ENCODE measurements at places on chromosomes 5 and 9. TPM values are rescaled to one million over a fixed set of nuclear protein-coding genes. Genes with fewer than 3 reads are reported as not detected.

LVRN gene
- 0.14 TPM for total RNA-seq

CDC25C gene
- not detected for total RNA-seq

SGCD gene
- total RNA-seq = 98.7 TPM

PCDHA7 gene
- total RNA-seq = not detected

IFNA13 gene
- total RNA-seq = not detected

SLC27A6 gene
- 61.1 TPM for total RNA-seq

RGS7BP gene
- 3.6 TPM for total RNA-seq

GRCh38 chr5:60504342-60504741 is 195.6 kb downstream of the DEPDC1B start:
- peak overlapping the region; percentile 51 for H3K27ac ChIP-seq
- no peaks in the 10 kb centered on the region for H3K27me3 ChIP-seq
- no peak for DNase-seq
- H3K4me3 ChIP-seq = no peak overlapping the region

DNA sequence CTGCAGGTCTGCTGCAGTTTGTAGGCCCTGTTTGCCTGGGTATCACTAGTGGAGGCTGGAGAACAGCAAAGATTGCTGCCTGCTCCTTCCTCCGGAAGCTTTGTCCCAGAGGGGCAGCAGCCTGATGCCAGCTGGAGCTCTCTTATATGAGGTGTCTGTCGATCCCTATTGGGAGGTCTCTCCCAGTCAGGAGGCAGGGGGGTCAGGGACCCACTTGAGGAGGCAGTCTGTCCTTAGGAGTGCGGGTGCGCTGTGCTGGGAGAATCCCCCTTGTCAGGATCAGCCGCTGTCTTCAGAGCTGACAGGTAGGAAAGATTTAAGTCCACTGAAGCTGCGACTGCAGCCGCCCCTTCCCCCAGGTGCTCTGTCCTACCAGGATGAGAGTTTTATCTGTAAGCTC is 64.9 kb downstream of the CCDC171 start:
- no peaks in the 10 kb centered on the region for H3K27me3 ChIP-seq
- no peak overlapping the region for H3K4me3 ChIP-seq
- DNase-seq = no peak
- H3K27ac ChIP-seq = no peak overlapping the region
- peaks cover 6% of the 10 kb centered on the region for H3K36me3 ChIP-seq

GRCh38 chr5:141082228-141082627 is 12.2 kb upstream of the PCDHB2 start:
- H3K27ac ChIP-seq = no peak overlapping the region
- no peaks in the 10 kb centered on the region for H3K36me3 ChIP-seq
- peaks cover 5% of the 10 kb centered on the region for H3K4me1 ChIP-seq
- no peak for DNase-seq
- H3K27me3 ChIP-seq = peaks cover 68% of the 10 kb centered on the region

DNA sequence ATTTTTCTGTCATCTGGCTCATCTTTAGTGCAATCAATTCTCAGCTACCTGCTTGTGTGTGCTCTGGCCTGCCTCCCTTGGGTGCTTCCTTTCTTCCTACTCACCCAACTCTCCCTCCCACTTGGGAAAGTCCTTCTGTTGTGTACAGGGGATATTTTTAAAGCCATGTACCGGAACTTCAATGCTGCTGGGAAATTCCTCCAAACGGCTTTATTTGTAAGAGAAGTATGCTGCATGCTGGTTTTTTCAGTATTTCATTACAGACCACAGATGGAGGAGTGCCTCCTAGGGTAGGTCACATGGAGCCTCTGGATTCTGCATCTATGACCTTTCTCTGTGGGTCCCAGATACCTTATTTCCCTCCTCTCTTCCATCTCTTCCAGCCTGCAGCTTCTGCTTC is 5.4 kb upstream of the HMHB1 start:
- DNase-seq = no peak
- peaks cover 18% of the 10 kb centered on the region for H3K4me1 ChIP-seq
- H3K27me3 ChIP-seq = no peaks in the 10 kb centered on the region
- H3K27ac ChIP-seq = no peak overlapping the region
- H3K4me3 ChIP-seq = no peak overlapping the region

DNA sequence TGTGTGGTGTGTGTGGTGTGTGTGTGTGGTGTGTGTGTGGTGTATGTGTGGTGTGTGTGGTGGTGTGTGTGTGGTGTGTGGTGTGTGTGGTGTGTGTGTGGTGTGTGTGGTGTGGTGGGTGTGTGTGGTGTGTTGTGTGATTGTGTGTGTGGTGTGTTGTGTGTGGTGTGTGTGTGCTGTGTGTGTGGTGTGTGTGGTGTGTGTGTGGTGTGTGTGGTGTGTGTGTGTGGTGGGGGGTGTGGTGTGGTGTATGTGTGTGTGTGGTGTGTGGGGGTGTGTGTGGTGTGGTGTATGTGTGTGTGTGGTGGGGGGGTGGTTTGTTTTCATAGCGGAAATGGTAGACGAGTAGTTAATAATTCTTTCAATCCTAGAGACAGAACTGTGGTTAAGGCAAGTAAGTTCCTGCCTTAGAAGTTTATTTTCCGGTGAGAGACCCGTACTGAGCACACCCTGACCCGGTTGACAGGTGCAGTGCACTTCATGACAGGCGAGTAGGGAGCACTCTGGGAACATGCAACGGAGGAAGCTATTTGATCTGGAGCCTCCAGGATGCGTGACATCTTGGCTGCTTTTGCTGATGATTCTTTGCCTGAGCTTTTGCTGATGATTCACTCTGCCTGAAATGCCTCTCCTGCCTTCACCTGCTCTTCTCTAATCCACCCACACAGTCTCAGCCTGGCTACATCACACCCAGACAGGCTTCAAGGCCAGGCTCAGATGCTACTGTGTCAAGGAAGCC is 21.7 kb upstream of the FAT2 start:
- no peaks in the 10 kb centered on the region for H3K36me3 ChIP-seq
- H3K4me1 ChIP-seq = no peaks in the 10 kb centered on the region
- H3K27me3 ChIP-seq = peaks cover 6% of the 10 kb centered on the region
- DNase-seq = no peak
- H3K4me3 ChIP-seq = no peak overlapping the region
- no peak overlapping the region for H3K27ac ChIP-seq

- H3K4me1 ChIP-seq = no peaks in the 10 kb centered on the region
- H3K27me3 ChIP-seq = no peaks in the 10 kb centered on the region
- H3K27ac ChIP-seq = no peak overlapping the region
These were observed 27.8 kb downstream of the PTTG1 start for GRCh38 chr5:160449458-160449857.

GRCh38 chr5:6582507-6583048 is 50.3 kb downstream of the NSUN2 start:
- no peak overlapping the region for H3K27ac ChIP-seq
- DNase-seq = no peak
- peak overlapping the region; percentile 68 for H3K4me3 ChIP-seq

GRCh38 chr9:14909181-14909580 is 1.0 kb downstream of the FREM1 start:
- H3K4me3 ChIP-seq = peak overlapping the region; percentile 53
- H3K27me3 ChIP-seq = no peaks in the 10 kb centered on the region
- peak overlapping the region; percentile 69 for H3K27ac ChIP-seq
- H3K4me1 ChIP-seq = peaks cover 28% of the 10 kb centered on the region
- DNase-seq = no peak

GRCh38 chr5:64979531-64979930 is 210.8 kb downstream of the CWC27 start:
- no peak for DNase-seq
- H3K27ac ChIP-seq = no peak overlapping the region

DNA sequence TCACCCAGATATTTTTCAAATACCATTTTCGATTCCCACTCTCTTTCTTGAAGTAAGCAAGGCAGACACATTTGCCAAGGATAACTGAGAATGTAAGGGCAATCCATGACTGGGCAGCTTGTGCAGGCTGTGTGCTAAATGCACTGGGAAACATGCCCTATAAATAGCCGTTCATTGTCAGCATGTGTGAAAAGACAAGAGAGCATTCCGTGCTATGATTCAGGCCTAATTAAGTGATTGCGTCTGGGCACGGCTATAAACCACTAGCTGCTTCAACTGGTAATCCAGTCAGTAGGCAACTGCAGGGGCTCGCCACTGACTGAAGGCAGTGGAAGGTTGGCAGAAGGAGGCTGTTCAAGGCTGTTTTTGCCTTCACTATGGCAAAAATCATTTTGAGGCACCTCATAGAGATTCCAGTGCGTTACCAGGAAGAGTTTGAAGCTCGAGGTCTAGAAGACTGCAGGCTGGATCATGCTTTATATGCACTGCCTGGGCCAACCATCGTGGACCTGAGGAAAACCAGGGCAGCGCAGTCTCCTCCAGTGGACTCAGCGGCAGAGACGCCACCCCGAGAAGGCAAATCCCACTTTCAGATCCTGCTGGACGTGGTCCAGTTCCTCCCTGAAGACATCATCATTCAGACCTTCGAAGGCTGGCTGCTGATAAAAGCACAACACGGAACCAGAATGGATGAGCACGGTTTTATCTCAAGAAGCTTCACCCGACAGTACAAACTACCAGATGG is at the start of gene HSPB3:
HSPB3 (plus strand) TSS at position 287 of the 745 bp plus-strand sequence; CDS start at position 378, 91 bp downstream.
- peak within 1 kb of the TSS; percentile 66 for H3K4me3 ChIP-seq
- no peaks in the 10 kb centered on the region for H3K27me3 ChIP-seq
- peak; percentile 38 for DNase-seq
- H3K36me3 ChIP-seq = no peaks in the 10 kb centered on the region
- peaks cover 31% of the 10 kb centered on the region for H3K4me1 ChIP-seq
- peak within 1 kb of the TSS; percentile 91 for H3K27ac ChIP-seq

DNA sequence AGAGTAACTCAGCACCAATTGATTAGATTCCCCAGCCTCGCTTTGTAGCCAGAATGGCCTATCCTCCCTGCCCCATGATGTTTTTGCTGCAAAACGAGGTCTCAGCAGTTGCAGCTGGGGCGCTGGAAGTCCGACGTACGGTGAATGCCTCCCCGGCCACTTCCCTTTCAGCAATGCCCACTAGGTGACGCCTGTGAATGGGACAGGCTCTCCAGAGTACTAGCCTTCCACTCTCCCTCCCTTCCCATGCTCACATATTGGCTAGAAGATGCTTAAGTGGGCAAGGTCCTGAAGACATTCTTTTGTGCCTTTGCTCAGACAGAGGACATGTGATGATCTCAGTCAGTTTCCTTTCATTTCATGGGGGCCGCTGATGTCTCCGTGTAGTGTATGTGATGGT is 50.8 kb downstream of the DMRT2 start:
- no peaks in the 10 kb centered on the region for H3K36me3 ChIP-seq
- H3K4me1 ChIP-seq = peaks cover 9% of the 10 kb centered on the region
- H3K27me3 ChIP-seq = peaks cover 21% of the 10 kb centered on the region
- DNase-seq = peak; percentile 38
- no peak overlapping the region for H3K27ac ChIP-seq

DNA sequence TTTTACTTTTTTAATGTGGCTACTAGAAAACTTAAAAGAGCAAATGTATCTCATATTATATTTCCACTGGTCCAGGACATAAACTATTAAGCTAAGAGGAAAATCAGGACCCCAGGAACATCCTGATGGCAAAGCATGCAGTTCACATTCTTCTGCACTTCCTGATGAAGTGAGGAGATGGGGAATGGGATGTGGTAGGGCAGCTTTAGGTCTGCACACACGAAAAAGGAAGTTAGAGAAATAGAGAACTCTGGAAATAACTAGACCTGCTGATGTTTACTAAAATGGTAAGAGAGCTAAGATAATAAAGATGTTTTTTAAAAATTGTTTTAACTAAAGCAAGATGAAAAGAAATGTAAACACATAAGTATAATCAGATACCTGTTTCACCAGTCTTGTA is 39.7 kb upstream of the NIPBL start:
- no peaks in the 10 kb centered on the region for H3K36me3 ChIP-seq
- no peak for DNase-seq
- H3K27ac ChIP-seq = no peak overlapping the region
- H3K4me3 ChIP-seq = no peak overlapping the region
- no peaks in the 10 kb centered on the region for H3K4me1 ChIP-seq

DNA sequence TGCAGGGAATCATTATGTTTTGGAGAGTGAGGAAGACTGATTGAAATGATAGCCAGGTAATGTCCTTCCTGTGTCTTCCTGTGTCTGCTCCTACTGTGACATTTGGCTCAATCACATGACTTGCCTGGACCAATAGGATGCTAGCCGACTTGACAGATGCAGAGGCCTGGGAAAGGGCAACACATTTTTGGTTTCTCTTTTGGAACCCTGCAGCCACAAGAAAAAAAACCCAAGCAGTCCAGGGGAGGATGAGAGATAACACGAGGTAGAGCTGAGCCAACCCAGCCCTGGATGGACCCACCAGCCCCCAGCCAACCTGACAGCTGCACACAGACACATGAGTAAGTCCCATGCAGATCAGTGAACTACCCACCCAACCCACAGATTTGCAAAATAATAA is 256.1 kb upstream of the SMARCA2 start:
- H3K4me1 ChIP-seq = no peaks in the 10 kb centered on the region
- no peaks in the 10 kb centered on the region for H3K36me3 ChIP-seq
- peaks cover 4% of the 10 kb centered on the region for H3K27me3 ChIP-seq
- no peak for DNase-seq
- H3K4me3 ChIP-seq = no peak overlapping the region

DNA sequence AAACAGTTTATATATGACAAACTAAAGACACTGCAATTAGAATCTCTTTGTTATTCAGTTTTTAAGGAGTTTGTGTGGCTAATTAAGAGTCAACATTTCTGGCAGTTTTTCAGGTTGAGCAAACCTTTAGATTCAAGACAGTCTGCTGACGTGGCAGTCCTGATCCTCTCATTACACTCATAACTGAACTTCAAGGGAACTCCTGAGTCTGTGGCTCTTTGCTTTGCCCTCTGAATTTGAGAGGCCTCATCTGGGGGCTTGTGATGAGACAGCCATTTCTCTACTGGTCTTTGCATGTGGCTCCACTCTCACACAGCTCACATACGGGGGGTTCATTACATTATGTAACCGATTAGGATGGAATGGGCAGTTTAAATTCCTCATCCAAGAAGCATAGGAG is 182.9 kb upstream of the MEF2C start:
- H3K4me3 ChIP-seq = no peak overlapping the region
- no peak for DNase-seq
- no peaks in the 10 kb centered on the region for H3K36me3 ChIP-seq
- peaks cover 7% of the 10 kb centered on the region for H3K4me1 ChIP-seq
- no peaks in the 10 kb centered on the region for H3K27me3 ChIP-seq

DNA sequence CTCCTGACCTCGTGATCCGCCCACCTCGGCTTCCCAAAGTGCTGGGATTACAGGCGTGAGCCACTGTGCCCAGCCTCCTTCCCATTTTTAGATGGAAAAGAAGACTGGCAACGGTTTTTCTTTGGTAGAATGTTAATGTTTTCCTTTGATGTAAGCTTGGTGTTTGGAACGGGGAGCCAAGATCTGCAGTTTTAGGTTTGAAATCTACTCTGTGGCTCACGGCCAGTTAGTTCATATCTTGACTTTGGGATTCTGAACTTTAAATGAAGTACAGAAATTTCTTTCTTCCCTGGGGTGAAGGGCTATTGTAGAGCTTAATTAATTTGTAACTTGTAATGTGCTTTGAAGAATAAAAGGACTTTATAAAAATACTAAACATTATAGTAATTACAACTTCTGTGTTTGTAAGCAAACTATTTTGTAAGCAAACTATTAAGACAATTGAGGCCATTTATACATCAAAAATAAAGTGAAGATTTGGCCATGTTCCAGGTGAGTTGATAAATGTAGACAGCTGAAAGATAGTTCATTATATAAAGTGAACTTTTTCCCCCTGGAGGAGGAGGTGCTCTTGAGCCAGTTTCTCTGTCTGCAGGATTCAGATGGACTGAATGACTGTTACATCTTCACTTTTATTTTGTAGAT is 117.1 kb upstream of the TUT7 start:
- H3K27ac ChIP-seq = no peak overlapping the region
- H3K4me3 ChIP-seq = no peak overlapping the region
- H3K4me1 ChIP-seq = no peaks in the 10 kb centered on the region
- H3K36me3 ChIP-seq = no peaks in the 10 kb centered on the region
- no peak for DNase-seq
- H3K27me3 ChIP-seq = peaks cover 33% of the 10 kb centered on the region
